Fibroblast of skin of abdomen (primary cell): ENCODE measurements at places on chromosomes 3 and 15.
A peak's percentile ranks its signal among the peaks of the same experiment; 100 is the strongest.

- peak; percentile 82 for DNase-seq
Observed at GRCh38 chr3:112007633-112008032, 8.9 kb downstream of the TAGLN3 start.

DNA sequence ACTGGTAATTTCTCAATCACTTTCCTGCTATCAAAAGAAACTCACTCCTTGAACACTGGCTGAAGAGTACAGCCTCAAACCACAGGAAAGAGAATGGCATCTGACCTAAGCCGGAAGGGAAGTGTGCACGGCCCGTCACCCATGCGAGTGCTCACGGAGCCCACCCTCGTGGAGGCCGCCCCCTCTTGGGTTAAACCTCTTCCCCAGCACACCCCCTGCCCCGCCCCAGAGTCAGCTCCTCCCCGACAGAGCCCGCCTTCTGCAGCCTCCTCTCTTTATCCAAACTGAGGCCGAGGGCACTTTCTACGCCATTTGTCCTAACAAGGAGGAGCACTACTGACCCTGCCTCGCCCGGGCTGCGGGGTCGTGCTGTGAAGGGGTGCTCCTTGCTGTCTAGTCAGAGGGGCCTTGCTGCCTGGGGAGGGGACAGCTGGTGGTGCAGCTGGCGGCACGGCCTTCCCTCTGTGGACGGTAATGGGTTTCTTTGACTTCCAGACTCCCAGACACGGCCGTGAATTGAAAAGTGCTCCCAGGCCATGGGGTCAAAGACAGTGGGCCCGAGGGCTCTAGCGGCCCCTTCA is 137.7 kb downstream of the NSMCE3 start:
- no peak for DNase-seq

GRCh38 chr15:89143503-89144162 is 55.4 kb downstream of the ABHD2 start:
- DNase-seq, result peak; percentile 93

- peak; percentile 20 for DNase-seq
Observed at GRCh38 chr3:160703974-160704373, 27.0 kb downstream of the ARL14 start.

GRCh38 chr3:52372822-52373504 is 56.8 kb downstream of the DNAH1 start:
- DNase-seq, result no peak

DNA sequence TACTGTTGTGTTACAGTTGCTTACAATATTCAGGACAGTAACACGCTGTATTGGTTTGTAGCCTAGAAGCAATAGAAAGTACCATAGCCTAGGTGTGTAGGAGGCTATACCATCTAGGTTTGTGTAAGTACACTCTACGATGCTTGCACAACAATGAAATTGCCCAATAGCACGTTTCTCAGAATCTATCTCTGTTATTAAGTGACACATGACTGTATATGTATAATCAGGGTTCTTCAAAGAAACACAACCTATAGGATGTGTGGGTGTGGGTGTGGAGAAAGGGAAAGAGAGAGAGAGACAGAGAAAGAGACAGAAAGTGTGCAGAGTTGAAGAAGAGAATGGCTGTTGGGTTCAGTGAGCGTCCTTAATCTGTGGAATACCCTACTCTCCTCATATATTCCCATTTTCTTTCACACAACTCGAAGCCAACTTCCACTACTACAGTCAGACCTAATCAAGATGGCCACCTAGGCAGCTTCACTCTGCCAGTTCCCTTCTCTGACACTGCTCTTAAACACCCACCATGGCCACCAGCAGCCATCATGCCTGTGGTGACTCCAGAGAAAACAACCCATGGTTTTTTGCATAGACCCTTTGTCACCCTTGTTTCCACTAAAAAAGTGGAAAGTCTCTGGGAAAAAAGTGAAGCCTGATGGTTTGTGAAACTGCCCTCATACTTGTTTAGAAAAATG is 5.8 kb upstream of the PPP4R2 start:
- no peak for DNase-seq

DNA sequence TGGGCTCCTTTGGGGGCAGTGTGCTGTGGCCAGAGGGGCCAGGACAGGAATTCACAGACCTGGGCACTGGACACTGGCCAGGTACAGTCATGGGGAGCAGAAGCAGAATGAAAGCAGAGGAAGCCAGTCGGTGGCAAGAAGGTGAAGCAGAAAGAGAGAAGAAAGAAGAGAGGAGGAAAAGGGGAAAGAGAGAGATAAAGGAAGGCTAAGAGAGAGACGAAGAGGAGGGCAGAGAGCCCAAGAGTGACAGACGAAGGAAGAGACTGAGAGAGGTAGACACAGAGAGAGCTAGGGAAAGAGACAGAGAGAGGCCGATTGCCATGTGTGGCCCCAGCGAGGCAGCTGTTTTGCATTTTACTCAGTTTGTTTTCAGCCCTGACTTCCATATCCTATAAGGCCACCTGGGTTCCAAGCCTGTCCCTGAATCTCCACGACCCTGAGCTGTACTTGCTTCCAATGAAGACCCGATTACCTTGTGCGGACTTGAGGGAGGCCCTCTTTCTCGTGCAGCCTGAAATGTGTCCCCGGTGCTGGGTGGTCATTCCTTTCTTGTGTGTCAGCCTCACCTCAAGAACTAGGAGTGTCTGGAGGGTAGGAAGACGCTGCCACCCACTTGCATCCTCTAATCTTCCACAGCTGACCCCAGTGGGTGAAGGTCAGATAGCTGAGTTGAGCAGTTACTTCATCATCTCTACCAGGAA is 73.9 kb downstream of the LSM3 start:
- no peak for DNase-seq
